ENCODE measurements at places on chromosomes 6 and 20. TPM values are rescaled to one million over a fixed set of nuclear protein-coding genes. Genes with fewer than 3 reads are reported as not detected.

- no peak for DNase-seq
Observed at GRCh38 chr6:70957284-70957617, 391 bp upstream of the B3GAT2 start.

DNA sequence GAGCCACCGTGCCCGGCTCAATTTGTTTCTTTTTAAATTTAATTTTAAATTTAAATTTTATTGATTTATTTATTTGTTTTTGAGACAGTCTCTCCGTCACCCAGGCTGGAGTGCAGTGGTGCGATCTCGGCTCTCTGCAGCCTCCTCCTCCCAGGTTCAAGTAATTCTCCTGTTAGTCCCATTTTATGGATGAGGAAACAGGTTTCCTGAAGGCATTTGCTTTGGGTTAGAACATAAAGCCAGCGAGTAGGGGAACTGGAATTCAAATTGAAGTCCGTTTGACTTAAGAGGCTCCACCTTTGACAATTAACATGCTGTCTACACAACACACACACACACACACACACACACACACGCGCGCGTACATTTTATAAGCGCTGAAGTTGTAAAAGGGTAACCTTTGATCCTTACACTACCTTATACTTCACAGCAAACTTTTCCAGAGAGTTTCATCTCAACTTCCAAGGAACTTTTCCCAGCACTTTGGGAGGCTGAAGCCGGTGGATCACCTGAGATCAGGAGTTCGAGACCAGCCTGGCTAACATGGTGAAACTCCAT, 232.0 kb downstream of the BCAS1 start:
- no peak for DNase-seq

Gene BHLHE23
- total RNA-seq, result not detected

Gene DEFB123
- not detected for total RNA-seq

- no peak for DNase-seq
Observed at GRCh38 chr6:11007715-11008608, 36.1 kb downstream of the ELOVL2 start.

Gene BNIP5
- total RNA-seq, result not detected

Gene MCM8
- 7.9 TPM for total RNA-seq

DNA sequence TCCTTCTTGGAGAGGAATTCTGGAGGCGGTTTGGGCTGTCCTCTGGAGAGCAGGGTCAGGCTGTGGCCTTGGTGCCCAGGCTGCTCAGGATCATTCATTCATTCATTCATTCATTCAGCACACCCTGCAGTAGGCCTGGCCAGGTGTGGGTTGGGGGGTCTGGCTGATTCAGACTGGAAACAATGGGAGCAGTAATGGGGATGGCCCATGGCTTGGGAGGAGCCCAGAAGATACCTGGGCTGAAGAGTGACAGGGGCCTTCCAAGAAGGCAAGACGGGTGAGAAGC, 31.5 kb downstream of the TOX2 start:
- no peak for DNase-seq

Gene ARMH2
- total RNA-seq, result not detected

Gene CNR1
- 1.7 TPM for total RNA-seq

GRCh38 chr6:79627422-79627821, 3.7 kb upstream of the SH3BGRL2 start:
- no peak for DNase-seq

Gene TTLL9
- 0.79 TPM for total RNA-seq

Gene SYCP2L
- total RNA-seq, result 0.34 TPM

GRCh38 chr6:3664625-3665041, 86.9 kb downstream of the PXDC1 start:
- DNase-seq, result no peak

Gene FAM217A
- not detected for total RNA-seq

DNA sequence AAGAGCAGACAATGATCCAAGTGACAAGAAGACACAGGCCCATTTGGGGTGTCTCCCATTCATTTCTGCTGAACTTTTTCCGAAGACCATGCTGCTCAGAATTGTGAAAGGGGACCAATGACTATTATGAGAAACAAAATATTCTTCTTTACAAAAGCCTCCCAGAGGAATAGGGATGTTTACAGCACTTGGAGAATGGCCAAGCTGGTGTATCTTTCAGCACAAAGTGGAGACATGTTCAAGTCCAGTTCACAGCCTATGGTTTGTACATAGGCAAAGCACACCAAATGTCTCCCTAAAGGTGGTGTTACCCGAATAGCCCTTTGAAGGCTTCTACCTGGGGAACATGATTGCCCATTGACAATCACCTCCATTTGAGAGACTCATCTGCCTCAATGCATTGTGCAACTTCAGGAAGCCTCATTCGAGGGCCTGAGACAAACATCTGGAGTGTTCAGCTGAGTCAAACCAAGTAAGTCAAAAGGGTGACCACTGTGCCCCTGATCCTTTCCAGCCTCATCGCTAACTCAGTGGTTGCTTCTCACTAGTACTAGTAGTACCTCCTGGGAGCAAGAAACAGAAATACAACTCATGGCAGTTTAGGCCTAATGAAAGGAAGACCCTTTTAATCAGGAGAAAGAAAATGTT, 451.0 kb upstream of the MARCKS start:
- DNase-seq, result no peak

GRCh38 chr6:155195903-155196302, 67.9 kb upstream of the CLDN20 start:
- no peak for DNase-seq

Gene LIN28B
- not detected for total RNA-seq

All from spleen (tissue), 13 donors.